CD4-positive, alpha-beta T cell treated with Interleukin-2 at 100 ng/mL for 4 hours (primary cell): ENCODE measurements at places on chromosomes 3 and 15.

DNA sequence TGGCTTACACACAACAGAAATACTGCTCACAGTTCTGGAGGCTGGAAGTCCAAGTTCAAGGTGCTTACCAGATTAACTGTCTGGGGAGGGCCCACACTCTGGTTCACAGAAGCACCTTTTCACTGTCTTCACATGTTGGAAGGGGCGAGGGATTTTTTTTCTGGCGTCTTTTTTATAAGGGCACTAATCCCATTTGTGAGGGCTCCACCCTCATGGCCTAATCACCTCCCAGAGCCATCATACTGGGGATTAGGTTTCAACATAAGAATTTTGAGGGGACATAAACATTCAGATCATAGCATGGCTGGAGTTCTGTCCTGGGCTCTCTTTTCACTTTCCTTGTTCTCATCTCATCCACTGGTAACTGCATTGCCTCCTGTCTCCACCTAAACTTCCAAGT lies 63.5 kb downstream of the IGF1R start:
- DNase-seq = no peak

GRCh38 chr3:169146866-169147237 lies 516.7 kb downstream of the MECOM start:
- no peak for DNase-seq

GRCh38 chr15:51966192-51966591 lies 5.4 kb downstream of the LEO1 start:
- no peak for DNase-seq

GRCh38 chr15:63118854-63119253 lies 2.8 kb upstream of the LACTB start:
- DNase-seq = no peak

- no peak for DNase-seq
Measured at GRCh38 chr3:165954171-165954570, 116.9 kb upstream of the BCHE start.

GRCh38 chr3:85572426-85572825 lies 613.6 kb downstream of the CADM2 start:
- no peak for DNase-seq

- DNase-seq = no peak
Measured at GRCh38 chr15:46413799-46414198, 779.0 kb downstream of the SQOR start.

DNA sequence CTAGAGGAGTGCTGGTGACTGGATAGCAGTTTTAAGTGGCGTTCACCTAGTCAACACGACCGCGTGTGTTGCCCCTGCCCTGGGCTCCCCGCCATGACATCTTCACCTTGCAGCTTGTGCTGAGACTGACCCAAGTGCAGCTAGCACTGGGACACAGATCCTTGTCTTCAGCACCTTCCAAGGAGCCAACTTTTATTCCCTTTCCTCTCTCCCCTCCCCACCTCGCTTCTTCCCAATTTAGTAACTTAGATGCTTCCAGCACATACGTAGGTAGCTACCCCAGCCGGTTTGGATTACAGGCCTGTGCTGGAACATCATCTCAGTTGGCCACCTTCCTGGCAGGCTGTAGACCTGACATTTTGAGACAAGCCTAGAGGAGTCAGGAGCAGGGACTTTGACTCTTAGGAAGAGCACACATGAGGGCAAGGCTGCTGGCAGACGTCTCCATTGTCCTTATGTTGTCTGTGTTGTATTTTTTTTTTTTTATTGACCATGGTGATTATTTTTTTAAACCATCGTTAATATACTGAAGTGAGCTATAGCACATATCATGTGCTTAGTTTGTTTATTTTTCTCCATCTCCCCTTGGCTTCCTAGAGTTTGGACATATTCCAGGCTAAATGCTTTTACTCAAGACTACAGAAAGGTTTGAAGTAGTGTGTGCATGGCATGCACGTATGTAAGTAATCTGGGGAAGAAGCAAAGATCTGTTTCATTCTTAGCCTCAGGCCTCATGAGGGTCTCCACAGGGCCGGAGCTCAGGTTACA lies 61.1 kb downstream of the AAGAB start:
- no peak for DNase-seq

GRCh38 chr3:61627768-61628185 lies 66.4 kb downstream of the PTPRG start:
- DNase-seq = no peak

GRCh38 chr3:30667280-30667651 lies 60.9 kb downstream of the TGFBR2 start:
- peak; percentile 57 for DNase-seq

DNA sequence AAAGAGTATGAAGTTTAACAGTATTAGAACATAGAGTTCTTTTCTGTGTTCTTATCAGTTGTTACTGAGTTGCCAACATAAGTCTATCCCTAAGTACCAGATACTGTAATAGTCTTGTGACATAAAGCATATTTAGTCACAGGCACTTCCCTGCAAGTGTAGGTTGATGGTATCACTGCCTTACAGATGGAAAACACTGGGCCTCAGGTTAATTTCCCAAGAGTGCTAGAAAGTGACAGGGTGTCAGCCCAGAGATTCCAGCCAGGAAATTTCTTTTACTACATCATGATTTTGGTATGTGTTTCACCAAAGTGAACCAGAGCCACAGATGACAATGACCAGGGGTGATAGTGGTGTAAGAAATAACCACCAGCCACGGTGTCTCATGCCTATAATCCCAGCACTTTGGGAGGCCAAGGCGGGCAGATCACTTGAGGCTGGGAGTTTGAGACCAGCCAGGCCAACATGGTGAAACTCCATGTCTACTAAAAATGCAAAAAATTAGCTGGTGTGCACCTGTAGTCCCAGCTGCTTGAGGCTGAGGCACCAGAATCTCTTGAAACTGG lies 3.2 kb downstream of the EIF1B start:
- no peak for DNase-seq

DNA sequence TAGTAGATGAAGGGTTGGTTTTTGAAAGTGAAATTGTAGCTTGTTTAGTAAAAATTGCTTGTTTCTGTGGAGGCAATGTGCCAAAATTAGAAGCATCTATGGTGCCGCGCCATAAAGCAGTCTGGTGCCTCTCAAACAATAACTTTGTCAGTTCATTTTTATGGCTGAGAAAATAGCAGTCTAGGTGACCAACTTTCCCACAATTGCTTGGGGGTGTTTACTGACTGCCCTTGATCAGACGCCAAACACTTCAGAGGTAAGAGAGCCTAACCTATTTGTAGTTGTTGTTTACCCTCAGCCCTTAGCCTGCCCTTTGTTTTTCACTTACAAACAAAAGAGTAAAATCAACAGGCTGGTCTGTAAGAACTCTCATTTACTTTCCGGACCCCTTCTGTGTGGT lies 174.5 kb downstream of the FNDC3B start:
- DNase-seq = no peak

- DNase-seq = no peak
Measured at GRCh38 chr3:172347895-172348679, 100.2 kb downstream of the GHSR start.

GRCh38 chr15:63420333-63420747 lies 38.7 kb upstream of the CA12 start:
- no peak for DNase-seq

DNA sequence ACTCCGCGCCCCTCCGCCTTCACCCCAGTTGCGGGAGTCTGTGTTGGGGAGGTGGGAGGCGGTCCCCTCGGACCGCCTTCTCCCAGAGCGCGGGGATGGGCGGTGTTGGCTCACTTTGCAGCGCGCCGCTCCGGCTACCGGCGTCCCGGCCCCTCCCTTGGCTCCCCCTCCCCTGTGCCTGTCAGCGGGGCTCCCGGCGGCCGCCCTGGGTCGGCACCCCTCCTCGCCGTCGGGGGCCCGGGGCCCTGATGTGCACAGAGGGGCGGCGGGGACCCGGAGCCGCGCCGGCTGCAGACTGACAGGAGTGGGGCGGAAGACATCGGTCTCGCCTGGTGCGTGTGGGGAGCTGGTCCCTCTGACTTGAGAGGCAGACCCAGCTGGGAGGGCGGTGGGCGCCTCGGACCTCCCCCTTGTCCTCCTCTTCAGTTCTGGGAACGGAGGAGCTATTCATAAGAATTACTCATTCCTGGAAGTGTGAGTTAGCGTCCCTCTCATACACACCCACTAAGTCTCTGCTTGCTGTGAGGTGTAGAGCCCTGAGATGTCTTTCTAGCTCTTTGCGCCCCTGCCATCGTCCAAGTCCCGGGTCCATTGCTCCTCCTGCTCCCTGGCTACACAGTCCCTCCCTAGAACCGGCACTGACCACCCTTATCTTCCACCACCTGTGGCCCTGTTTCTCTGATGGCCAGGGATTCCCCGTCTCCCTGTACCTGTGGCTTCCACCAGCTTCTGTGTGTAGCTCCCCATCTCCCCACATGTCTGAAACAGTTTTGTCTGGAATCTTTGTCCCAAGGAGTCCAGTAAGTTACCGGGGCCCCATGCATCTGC lies 42.3 kb upstream of the ROPN1 start:
- no peak for DNase-seq

GRCh38 chr15:53233801-53234200 lies 443.7 kb upstream of the ONECUT1 start:
- no peak for DNase-seq

- DNase-seq = no peak
Measured at GRCh38 chr15:78620527-78621421, at the start of gene CHRNA3. CHRNA3 (minus strand) TSS chr15:78620996; CDS start chr15:78620794, 202 bp downstream.

- DNase-seq = no peak
Measured at GRCh38 chr3:113070072-113070640, 79.4 kb downstream of the GTPBP8 start.

- no peak for DNase-seq
Measured at GRCh38 chr15:31471731-31472430, 145.2 kb downstream of the KLF13 start.

GRCh38 chr3:72085036-72085435 lies 300.1 kb upstream of the PROK2 start:
- DNase-seq = no peak

- DNase-seq = no peak
Measured at GRCh38 chr3:62874711-62875557, at the start of gene CADPS. CADPS (minus strand) TSS chr3:62875416; CDS start chr3:62875029, 387 bp downstream.

- no peak for DNase-seq
Measured at GRCh38 chr3:189897406-189897805, 223.3 kb downstream of the P3H2 start.

DNA sequence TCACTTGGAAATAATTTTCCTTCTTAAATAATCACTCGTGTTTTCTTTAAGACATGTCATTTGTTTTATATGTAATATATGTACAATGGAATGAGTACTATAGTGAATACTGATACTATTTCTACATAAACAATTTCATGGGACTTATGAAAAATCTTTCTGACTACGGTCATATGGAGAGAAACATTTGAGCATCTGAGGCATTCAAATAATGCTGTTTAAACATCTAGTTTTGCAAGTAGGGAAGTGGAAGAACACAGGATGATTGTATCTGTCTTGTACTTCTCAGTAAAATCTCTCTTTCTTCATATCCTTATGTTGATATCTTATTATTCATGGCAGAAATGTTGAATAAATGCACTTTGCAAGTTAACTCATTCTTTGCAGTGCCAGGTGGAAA lies 599.5 kb upstream of the KCNMB2 start:
- no peak for DNase-seq

- DNase-seq = no peak
Measured at GRCh38 chr15:86852741-86853140, 773.1 kb downstream of the AGBL1 start.

GRCh38 chr3:34106879-34107278 lies 308.4 kb downstream of the PDCD6IP start:
- no peak for DNase-seq

GRCh38 chr3:98563661-98564281 lies 29.6 kb downstream of the CPOX start:
- DNase-seq = peak; percentile 74

- peak; percentile 42 for DNase-seq
Measured at GRCh38 chr3:172580680-172581401, 57.6 kb upstream of the TNFSF10 start.

DNA sequence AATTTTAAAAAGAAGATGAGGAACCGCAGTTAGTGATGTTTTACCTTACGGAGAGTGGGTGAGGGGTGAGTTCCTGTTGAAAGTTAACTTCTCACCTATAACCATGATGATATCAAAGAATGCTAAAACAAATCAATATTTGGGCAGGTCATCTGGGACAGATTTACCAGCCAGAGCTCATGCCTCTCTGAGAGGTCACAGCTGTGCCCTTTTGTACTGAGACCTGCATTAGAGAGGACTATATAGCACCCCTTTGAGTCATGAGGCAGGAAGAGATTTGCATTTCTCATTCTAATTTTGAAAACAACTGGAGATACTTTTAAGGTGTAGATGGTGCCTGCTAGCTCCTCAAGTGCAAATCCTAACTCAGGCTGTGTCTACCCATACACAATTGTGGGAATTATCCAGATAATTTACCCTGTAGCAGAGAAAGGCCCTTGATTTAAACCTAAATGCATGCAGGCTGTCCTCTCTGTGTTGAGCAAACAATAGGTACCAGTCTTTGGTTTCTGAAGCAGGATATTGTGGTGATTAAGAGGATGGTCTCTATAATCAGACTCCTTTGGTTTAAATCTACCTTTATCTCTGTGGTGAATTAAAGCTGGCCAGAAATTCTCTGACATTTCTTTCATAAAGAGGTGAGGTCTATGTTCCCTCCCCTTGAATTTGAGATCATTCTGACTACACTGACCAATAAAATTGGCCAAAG lies 5.8 kb upstream of the TM4SF4 start:
- DNase-seq = no peak

- DNase-seq = no peak
Measured at GRCh38 chr15:96338074-96338765, 7.7 kb downstream of the NR2F2 start.

DNA sequence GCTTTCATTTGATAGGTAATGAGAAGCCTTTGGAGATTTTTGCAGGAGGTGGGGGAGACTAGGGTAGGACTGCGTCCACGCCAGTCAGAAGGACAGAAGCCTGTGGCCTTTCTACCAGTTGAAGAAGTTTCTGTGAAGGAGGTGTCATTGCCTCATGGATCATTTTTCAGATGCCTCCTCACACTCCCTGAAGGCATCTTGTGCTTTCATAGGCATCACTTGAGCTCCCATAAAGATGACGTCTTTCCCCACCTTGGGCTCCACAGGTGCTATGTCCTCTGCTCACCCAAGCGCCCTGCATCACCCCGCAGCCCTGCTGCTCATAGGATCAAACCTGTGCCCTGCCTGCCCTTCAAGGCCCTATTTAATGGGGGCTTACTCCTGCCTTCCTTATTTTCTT lies 7.5 kb upstream of the ITGA11 start:
- DNase-seq = no peak

GRCh38 chr15:32959077-32959476 lies 235.4 kb downstream of the FMN1 start:
- no peak for DNase-seq

GRCh38 chr15:59436774-59437141 lies 1.2 kb upstream of the FAM81A start:
- no peak for DNase-seq
